Renal pelvis (tissue), 12 donors: ENCODE measurements at places on chromosomes 11 and 22. TPM values are rescaled to one million over a fixed set of nuclear protein-coding genes. Genes with fewer than 3 reads are reported as not detected.

FOLR1 gene
- 59.1 TPM for polyA plus RNA-seq

DNA sequence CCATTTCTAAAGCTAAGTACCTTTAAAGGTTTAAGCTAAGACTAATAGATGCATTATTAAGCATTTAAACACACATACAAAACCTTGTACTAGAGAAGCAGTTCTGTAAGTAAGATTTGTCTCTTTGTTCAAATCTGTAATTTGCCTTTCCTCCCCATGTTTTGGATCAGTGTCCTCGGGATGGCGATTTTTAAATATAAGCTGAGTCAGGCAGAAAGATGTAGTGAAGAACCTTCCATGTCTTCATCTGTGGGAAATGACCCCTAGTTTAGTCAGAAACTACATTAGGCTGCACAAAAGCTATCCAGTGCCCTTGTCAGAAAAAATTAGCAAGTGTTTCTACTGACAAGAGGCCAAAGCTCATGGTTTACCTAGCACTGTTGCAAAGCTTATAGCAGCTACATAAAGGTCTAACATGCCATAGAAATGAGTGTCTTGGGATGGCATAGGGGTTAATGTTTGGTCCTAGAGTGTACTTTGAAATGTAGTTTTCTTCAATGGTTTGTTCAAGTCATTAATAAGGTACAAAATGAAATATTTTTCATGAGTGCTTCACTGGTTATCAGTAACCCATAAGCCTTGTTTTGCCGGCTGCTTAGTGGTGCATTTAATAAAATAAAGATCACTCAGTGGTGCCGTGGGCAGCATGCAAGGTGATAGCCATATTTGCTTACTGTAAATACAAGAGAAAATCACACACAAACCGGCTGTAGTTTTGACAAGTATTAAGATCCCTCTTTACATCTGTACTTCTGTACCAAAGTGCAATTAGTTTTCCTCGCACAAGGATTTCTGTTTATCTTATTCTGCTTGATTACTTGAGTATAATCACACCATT is 139.8 kb downstream of the ELP4 start:
- no peak for DNase-seq

DNA sequence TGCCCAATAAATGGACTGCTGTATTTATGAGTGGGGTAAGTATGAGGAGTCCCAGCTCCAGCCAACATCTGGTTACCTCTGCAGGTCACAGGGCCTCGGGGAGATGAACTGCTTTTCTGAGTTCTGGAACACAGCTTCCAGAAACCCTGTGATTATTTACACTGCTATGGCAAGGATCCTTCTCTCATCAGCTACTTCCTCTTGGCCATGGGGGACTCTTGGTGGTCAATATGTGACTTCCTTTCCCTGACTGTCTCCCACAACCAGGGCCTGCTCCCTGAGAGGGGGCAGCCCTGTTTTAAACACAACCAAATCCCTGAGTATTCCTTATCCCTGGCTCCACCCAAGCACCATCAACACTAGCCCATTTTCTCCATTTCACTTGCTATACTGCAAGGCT is 10.0 kb downstream of the RHOG start:
- DNase-seq: no peak

- DNase-seq: peak; percentile 7
Measured at GRCh38 chr11:84524422-84525051, 1102.6 kb downstream of the DLG2 start.

ATG13 gene
- 70.3 TPM for polyA plus RNA-seq

GRCh38 chr22:37638391-37639069 is 939 bp upstream of the SH3BP1 start:
- DNase-seq: no peak

CDKN1C gene
- 168 TPM for polyA plus RNA-seq

DNA sequence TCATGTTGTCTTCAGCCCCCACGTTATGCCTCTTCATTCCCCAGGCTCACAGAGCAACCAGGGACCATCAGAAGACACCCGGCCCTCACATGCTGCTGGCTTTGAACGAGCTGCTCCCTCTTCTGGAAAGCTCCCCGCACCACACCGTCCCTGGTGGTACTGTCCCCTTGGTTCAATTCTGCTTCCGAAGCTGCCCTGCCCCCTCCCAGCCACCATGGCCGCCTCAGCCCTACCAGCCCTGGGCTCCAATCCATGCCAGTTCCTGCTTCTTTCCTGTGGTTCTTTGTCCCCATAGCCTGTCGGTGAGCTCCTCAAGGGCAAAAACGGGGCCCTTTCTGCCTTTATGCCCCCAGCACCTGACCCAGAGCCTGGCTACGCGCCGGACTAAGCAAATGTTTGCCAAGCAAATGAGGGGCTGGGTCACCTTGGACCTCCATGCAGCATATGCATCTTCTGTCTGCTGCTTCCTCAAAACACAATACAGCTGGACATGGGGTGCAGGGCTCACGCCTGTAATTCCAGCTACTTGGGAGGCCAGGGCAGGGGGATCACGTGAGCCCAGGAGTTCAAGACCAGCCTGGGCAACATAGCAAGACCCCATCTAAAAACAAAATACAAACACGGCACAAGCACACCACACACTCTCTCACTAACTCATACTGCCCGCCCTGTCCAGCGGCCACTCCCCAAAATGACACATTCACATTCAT is 21.3 kb downstream of the TNKS1BP1 start:
- DNase-seq: no peak

GRCh38 chr11:88555018-88555828 is 217.7 kb upstream of the CTSC start:
- peak; percentile 81 for DNase-seq

DNA sequence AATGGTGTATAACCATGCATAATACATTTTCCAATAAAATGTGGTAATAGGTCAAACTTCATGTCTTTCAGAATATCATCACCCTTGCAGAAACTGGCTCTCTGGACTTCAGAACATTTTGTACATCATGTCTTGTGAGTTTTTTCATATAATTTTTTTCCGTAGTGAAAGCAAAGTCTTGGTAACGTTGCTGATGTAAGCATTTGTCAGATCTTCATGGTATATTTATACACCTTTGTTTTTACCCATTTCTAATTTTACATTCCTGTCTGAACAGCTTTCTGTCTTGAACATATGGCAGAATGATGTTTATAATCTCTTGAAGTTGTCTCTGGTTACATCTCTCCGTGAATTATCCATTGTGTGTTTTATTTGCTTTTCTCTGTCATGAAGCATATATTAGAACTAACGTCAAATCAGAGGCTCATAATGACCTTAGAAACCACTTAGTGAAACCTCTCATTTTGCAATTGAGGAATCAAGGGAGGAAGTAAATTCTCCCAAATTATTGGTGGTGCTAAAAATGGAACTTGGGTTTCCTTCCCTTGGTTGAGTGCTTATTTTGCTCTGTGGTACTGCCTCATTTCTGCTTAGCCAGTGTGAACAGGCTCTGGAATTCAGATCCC is 37.4 kb downstream of the CSRP3 start:
- DNase-seq: no peak

DNA sequence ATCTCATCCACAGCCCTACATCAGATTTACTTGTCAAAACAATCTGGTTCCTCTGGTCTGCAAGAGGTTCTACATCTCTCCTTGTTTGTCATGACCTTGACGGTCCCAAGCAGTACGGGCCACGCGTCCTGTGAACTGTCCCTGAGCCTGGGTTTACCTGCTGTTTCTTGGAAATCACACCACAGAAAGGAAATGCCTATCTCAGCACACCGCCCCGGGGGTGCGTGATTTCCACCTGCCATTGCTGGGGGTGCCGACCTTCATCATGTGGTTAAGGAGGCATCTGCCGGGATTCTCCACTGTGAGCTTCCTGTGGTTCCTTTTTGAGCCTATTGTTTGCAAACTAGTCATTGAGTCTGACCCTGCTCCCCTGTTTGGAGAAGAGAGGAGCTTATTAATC is 1363.4 kb downstream of the BRD1 start:
- no peak for DNase-seq

- DNase-seq: no peak
Measured at GRCh38 chr11:126210871-126211235, 597 bp downstream of the RPUSD4 start.

MSANTD4 gene
- polyA plus RNA-seq: 33.5 TPM

SHISA8 gene
- polyA plus RNA-seq: 0.43 TPM

- DNase-seq: no peak
Measured at GRCh38 chr11:133907216-133907615, 49.6 kb downstream of the IGSF9B start.

DNA sequence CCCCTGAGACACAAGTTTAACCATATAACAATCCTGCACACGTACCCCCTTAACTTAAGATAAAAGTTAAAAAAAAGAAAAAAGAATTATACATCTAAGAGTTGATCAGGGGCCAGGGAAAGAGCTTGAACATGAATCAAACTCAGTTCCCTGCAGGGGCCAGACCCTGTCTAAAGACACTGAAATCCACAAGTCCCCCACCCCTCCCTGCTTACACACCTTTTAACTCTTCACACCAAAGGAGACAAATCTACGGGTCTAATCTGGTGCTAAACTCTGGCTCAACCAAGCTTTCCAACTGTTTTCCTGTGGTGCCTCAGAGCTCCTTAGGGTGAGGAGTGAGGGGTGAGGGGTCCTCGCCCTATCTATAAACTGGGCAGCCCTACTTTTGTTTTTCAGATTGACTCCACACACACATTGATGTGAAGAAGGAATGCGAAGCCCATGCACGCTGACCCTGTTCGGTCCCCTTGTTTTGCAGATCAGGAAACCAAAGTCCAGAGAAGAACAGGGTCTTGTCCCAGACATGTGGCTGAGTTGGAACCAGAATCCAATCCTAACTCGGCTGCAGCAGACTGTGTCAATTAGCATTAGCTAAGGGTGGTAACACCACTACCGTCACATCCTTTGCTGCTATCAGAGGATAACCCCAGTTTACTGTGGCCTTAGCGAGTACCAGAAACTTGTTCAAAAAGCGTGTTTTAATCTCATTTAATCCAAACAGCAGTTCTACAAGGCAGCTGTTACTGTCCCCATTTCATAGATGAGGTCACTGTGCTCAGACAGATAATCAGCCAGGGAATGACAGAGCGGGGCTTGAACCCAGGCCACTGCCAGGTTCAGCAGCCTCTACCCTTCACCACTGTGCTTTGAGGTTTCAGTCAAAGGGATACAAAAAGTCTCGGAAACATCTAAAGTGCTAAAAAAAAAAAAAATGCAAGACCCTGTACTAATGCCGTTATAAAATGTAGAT is 145.2 kb upstream of the SYT13 start:
- no peak for DNase-seq

- DNase-seq: no peak
Measured at GRCh38 chr11:36326524-36327419, 30.7 kb downstream of the PRR5L start.

- no peak for DNase-seq
Measured at GRCh38 chr11:20249796-20250195, 89.5 kb upstream of the DBX1 start.

DNA sequence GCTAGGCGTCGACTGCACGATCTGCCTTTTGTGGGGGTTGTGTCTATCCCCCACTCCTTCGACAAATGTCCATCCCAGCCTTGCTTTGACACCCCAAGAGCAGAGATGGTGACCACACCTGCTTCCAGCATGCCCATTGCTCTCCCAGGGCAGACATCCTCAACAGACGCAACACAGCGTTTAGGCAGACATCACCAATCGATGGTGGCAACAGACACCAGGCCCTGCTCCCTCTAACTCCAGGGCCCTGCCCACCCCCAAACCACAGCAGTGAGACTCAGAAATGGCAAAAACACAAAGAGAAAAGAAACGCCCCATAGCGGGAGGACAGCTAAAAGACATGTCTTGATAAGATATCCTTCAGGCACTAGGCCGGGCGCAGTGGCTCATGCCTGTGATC is 150.9 kb downstream of the CRYBB2 start:
- DNase-seq: no peak

NLRP14 gene
- polyA plus RNA-seq: 0.99 TPM

HEPN1 gene
- 2.2 TPM for polyA plus RNA-seq

- DNase-seq: no peak
Measured at GRCh38 chr11:65395961-65396530, 9.6 kb downstream of the FRMD8 start.

- DNase-seq: no peak
Measured at GRCh38 chr11:130634961-130635473, 186.6 kb downstream of the ADAMTS15 start.

- DNase-seq: no peak
Measured at GRCh38 chr22:17436981-17437412, 67.7 kb downstream of the CECR2 start.

YPEL4 gene
- polyA plus RNA-seq: 4.3 TPM

DNA sequence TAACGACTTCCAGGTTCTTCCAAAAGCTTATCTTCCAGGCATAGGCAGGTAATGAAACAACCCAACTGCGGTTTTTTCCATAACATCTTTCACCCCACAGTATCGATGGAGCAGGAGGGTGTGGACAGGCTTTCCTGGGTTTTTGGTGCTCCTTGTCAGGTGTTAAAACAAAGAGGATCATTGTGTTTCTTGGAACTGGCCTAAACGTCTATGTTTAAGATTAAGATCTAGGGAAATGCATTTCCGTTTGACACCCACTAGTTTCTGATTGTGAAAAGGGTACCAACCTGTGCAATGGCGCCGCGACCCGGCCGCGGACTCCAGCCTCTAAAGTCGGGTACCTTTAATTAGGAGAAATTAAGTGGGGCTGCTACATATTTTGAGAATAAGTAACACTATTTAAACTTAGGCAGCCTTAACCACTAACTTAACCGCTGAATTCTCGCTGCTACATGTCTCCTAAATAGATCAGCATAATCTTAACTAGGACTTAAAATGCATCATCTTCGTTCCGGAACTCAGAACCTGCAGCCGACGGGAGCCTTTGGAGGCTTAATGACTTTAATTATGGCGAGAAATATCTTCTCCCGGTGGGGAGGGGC is 31.5 kb downstream of the C22orf31 start:
- no peak for DNase-seq

GDPD4 gene
- polyA plus RNA-seq: 1.4 TPM

DNA sequence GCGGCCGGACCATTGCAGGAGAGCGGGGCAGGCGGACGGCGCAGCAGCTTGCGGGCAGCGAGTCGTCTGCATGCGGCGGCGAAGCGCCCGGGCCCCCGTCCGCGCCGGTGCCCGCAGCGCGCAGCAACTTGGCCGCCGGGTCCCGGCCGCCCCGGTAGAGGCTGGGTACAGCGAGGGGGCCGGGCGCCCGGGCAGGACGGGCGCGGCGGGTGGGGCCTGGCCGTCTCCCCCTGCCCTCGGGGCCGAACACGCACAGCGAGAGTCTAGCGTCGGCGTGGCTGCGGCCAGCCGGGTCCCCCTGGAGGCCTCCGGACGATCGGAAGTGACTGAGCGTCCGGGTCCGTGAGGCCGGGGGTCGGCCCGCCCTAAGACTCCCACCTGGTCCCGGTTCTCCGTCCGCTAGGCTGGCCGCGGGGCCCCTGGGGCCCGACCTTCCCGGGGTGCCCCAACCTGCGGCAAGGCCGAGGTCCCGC is 775 bp upstream of the TRABD start:
- DNase-seq: no peak
